ENCODE measurements at places on chromosomes 6 and 20.

GRCh38 chr6:951399-952181 lies 258.7 kb upstream of the EXOC2 start:
- DNase-seq, result no peak

GRCh38 chr20:53575481-53576194 lies 18.0 kb downstream of the ZNF217 start:
- no peak for DNase-seq

- no peak for DNase-seq
Measured at GRCh38 chr6:84554706-84555105, 209.7 kb downstream of the TBX18 start.

- DNase-seq, result no peak
Measured at GRCh38 chr6:148364056-148364824, 21.6 kb downstream of the SASH1 start.

- DNase-seq, result no peak
Measured at GRCh38 chr20:39936401-39936800, 752.6 kb downstream of the MAFB start.

All from Peyer's patch (tissue), 4 donors.